ENCODE measurements at places on chromosomes 11 and 22.

GRCh38 chr11:118988280-118988679, 9.7 kb upstream of the CENATAC start:
- no peak for DNase-seq

DNA sequence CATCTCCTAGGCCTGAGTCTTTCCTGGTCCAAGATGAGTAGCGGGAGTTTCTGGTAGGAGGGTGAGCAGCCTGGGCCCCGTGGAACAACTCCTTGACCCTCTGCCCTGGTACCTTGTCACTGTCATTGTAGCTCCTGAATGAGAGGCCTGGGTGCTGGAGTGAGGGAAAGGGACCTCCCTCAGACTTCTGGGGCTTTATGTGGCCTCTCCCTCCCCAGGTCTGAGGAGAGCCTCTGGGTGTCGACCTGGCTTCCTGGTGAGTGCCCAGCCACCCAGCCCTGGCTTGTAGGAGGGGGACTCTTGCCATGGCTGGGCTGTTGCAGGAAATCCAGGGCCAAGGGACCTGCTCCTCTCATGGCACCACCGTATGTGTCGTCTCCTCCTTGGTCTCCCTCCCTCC, 3.9 kb downstream of the P2RY2 start:
- peak; percentile 37 for DNase-seq

DNA sequence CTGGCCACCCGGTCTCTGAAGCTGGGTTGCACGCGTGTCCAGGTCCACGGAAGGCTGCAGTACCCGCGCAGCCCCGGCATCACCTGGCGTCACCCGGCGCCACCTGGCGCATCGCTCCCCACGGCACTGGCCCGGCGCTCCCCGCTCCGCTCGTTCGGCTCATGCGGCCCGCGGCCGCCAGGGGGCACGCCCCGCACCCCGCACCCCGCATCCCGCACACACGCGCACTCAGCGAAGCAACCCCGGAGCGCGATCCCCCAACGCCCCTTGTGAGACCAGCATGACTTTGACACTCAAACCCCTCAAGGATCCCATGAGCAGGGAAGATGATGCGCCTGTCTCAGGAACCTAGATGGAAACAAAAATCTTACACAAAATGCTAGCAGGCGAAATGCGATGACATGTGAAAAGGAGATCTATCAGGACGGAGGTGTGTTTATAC, 11.9 kb downstream of the B3GNT6 start:
- peak; percentile 83 for DNase-seq

DNA sequence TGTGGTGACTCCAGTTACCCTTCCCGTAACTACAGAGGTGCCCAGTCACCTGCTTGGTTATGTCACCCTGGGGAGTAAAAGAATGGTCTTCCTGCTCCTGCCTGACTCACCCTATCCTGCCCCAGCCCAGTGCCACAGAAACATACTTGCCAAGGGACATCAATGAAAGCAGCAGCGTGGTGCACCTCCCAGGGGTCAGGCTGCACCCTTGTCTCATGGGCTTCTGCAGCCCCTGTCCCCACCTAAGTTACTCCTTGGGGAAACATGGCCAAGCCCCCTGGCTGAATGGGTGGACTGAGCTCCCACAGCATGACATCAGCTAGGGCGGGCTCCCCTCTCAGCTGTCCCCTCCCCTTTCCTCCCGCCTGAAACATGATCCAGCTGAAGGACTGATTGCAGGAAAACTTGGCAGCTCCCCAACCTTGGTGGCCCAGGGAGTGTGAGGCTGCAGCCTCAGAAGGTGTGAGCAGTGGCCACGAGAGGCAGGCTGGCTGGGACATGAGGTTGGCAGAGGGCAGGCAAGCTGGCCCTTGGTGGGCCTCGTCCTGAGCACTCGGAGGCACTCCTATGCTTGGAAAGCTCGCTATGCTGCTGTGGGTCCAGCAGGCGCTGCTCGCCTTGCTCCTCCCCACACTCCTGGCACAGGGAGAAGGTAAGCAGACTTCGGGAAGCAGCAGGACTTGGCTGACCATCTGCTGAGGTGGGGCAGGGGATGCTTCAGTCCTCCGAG, at the start of gene HTR3A:
Gene HTR3A, plus strand, starts transcription at position 368 of the 730 bp plus-strand sequence. Its CDS starts 218 bp downstream, at position 586.
- peak; percentile 41 for DNase-seq

DNA sequence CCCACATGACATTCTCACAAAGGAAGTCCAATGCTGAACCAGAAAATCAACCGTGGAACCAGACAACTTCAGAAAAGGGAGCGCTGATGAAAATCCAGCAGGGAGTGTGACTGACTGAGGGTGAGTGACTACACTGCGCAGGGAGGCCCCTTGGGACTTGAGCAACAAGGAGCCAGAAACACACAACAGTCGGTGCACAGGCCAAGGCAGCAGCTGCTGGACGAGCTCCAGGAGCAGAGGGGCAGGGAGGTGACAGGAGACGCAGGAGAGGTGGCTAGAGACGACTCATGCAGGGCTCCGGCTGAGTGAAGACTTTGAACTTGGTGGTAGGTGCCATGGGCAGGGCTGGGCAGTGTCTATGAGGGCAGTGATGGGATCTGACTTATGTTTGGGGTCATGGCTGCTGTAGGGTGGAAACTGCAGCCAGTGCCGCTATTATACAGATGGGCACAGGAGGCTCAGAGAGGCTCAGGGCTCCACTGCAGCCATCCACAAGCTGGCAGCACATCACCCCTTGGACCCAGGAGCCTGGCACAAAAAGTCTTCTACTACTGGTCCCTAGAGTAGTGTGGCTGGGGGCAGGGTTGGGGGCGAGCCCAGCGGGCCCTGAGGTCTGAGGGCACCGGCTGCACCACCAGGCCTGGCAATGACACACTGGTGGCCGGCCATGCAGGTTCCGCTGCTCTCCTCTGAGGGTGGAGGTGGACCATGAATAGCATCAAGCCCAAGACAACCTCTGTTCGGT, 10.3 kb upstream of the FADD start:
- DNase-seq = no peak

GRCh38 chr11:80610516-80610915, 1169.7 kb upstream of the TENM4 start:
- DNase-seq = no peak

DNA sequence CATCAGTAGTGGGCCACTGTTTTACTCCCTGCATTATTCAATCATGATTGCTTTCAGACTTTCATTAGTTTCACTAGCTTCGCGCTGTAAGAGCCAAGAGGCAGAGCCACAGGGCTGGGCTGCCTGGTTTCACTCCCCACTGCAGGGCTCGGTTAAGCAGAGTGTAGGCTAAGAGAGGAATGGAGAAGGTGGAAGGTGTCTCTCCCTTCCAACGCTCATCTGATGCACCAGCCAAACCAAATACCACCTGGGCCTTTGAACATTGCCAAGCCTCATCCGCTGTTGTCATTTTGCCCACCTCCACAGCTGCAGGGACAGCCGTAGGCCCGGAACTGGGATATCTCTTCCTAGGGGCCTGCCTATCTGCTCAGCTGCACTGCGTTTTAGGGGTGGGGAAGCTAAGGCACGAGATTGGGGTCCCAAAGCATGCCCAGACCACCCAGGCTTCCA, 480 bp upstream of the SMARCB1 start:
- DNase-seq = no peak

DNA sequence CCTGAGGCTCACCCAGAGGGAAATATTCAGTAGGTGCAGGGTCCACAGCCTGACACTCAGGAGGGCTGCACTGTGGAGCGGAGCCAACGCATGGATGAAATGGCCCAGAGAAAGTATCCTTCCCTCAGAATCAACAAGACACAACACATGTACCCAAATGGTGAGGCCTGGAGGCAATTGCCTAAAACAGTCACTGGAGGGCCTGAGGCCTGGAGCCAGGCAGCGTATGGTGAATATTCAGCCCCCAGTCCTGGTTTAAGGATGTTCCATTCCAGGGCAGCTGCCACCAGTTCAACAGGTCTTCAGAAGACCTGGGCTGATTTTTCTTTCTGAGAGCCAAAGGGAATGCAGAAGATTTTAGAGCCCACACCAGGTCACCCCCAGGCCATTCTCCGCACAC, 264.8 kb downstream of the INSC start:
- DNase-seq = no peak

DNA sequence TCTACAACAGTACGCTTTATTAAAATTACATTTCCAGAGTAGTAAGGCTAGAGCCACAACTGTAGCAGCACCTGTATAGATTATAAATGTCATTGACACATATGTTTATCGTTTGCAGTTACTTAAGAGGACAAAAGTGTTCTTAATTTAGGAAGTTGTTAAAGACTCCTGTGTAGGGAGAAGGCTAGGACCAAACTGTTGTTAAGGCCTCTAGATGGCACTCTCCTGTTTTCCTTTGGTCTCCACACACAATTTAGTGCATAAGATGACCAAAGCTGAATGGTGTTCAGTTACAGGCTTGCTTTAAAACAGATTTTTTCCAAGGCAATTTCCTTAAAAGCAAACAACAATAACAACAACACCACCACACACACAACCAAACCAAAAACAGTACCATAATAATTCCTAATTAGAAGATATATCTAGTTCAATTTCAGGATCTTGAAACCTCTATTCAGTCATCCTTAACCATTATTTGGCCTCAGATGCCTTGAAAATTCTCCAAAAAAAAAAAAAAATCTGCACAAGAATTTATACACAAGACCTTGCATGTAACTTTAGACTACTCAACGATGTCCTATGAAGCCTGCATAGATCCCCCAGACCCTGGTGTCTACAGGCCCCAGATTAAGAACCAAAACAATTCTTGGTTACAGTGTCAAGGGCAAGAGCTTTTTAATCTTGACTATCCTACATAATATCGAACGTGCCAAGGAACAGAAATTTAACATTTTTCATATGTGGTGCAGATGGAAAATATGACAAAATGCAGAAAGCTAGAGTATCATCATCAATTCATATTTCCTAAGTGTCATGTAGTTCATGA, 42.6 kb upstream of the APOA1 start:
- DNase-seq = no peak

Data from activated effector memory CD4-positive, alpha-beta T cell treated with anti-CD3 and anti-CD28 coated beads, Interleukin-2, amount 50 U/mL, for 16 hours (primary cell).